Stimulated activated CD8-positive, alpha-beta memory T cell treated with anti-CD3 and anti-CD28 coated beads, Interleukin-4, amount 100 ng/mL, for 1 hour (primary cell): ENCODE measurements at places on chromosomes 4 and X.

DNA sequence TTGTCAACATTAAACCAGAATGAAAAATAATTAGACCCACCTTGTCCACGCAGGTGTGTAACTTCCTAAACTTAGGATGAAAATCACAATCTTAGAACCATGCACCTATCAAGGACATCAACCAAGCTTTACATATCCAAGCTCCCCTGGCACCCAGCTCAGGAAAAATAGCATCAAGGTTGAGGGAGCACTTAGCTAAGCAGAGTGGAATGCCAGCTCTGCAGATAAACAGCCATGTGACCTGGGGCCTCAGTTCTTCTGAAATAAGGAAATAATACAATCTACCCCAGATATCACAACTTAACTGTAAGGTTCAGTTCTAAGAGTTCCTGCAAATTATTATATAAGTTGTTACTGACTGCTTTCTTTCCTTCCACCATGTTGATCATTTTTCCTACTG lies 64.7 kb downstream of the DHX15 start:
- no peak for DNase-seq

GRCh38 chr4:96835991-96836390 lies 996.1 kb downstream of the PDHA2 start:
- DNase-seq: no peak

DNA sequence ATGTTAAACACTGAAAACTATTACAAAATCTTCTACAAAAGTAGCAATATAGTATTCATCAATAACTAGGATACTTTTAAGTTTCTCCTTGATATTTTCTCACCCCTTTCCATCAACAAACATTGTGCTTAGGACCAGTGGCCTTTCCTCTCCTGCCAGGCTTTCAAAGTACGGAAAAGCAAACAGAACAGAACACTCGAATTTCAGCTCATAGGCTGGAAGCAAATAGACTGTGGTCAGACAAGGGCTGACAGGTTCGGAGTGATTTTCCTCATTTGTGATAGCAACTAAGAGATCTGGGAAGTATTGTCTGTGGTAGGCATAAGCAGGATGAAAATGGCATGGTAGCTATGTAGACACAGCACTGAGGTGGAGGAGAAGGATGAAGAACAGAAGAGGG lies 68.6 kb upstream of the SORBS2 start:
- no peak for DNase-seq

- no peak for DNase-seq
These were observed 86.1 kb downstream of the MAGEC1 start for GRCh38 chrX:141989815-141990214.

- DNase-seq: no peak
These were observed 15.8 kb upstream of the RGS12 start for GRCh38 chr4:3276986-3277385.

DNA sequence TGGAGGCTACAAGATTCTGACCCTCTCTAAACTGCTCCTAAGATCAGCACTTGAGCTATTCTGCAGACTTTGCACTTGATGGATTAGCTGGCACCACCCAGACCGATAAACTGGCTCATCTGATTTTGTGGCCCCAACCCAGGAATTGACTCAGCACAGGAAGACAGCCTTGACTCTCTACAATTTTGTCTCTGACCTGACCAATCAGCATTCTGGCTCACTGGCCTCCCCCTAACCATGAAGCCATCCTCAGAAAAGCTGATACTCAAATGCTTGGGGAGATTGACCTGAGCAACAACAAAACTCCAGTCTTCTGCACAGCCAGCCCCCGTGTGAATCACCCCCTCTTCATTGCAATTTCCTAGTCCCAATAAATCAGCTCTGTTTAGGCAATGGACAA lies 195.4 kb upstream of the PPP1R2C start:
- DNase-seq: no peak

- DNase-seq: no peak
These were observed 54.6 kb upstream of the HHIP start for GRCh38 chr4:144591401-144591800.

GRCh38 chrX:142251202-142251601 lies 46.1 kb upstream of the MAGEC2 start:
- no peak for DNase-seq

DNA sequence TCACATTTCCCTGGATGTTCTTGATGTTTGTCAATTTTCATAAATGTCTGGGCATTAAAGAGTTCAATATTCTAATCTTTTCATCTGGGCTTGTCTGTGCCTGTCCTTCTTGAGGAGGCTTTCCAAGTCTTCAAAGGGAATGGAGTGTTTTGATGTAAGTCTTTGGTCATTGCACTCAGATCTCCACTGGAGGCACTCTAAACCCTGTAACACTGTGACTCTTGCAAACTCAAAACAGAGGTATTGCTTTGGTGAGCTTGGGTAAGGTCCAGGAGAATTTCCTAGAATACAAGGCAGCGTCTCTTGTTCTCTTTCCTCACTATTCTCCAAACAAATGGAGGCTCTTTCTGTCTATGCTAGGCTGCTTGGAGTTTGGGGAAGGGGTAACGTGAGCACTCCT lies 1118.1 kb upstream of the PABPC4L start:
- DNase-seq: no peak

DNA sequence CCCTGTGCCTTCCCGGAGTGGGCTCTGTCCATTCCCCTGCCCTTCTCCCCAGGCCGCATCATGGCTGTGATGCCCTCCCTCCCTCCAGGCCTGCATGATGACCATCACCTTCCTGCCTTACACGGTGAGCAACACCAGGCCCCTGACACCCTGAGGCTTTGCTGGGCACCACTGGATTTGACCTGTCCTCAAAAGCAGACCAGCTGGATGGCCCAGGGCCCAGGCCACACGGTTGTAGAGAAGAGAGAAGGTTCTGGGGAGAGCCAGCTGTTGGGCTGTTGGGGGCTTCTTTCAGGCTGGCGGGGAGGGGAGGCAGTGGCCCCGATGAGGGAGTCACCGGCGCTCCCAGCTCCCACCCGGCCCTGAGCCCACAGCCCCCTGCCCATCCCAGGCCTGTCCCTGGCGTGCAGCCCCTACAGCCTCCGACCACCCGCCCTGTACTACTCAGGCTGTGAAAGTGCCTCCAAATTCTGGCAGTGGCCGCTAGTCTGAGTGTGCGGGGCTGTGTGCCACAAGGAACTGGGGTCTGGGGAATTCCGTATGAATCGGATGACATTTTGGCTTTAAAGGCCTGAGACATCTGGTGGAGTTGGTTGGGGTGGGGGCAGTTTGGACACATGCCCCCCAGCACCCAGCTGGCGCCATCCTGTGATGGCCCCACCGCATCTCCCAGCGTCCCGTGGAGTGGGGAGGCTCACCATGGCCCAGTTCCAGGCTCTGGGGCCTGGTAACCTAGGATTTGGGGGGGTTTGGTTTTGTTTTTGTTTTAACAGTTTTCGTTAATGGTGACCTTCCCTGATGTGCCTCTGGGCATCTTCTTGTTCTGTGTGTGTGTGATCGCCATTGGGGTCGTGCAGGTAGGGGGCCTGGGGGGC lies 19.6 kb downstream of the TMEM175 start:
- DNase-seq: no peak

GRCh38 chr4:87079967-87080366 lies 140.5 kb downstream of the KLHL8 start:
- DNase-seq: no peak

- no peak for DNase-seq
These were observed 194.6 kb downstream of the MAML3 start for GRCh38 chr4:139959396-139959795.

- no peak for DNase-seq
These were observed 27.7 kb downstream of the YIPF7 start for GRCh38 chr4:44623676-44624075.

- DNase-seq: no peak
These were observed 765 bp upstream of the DGKK start for GRCh38 chrX:50471390-50471789.

DNA sequence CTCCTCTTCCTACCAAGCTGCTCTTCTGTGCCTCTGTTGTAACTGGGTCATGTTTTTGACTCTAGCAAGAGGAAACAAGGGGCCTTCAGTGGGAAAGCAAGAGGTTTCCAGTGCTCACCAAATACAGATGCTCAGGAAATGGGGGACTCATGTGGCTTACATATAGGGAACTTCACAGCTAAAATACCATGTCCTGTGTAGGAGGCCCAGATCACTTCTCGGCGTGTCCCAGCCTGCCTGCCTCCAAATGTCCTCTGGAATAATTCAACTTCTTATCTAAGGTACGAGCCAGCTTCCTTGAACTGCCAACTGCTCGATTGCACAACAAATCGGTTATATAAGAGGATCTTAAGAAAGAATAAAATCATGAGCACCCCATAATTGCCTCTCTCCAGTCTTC lies 161.3 kb downstream of the KIT start:
- DNase-seq: no peak

DNA sequence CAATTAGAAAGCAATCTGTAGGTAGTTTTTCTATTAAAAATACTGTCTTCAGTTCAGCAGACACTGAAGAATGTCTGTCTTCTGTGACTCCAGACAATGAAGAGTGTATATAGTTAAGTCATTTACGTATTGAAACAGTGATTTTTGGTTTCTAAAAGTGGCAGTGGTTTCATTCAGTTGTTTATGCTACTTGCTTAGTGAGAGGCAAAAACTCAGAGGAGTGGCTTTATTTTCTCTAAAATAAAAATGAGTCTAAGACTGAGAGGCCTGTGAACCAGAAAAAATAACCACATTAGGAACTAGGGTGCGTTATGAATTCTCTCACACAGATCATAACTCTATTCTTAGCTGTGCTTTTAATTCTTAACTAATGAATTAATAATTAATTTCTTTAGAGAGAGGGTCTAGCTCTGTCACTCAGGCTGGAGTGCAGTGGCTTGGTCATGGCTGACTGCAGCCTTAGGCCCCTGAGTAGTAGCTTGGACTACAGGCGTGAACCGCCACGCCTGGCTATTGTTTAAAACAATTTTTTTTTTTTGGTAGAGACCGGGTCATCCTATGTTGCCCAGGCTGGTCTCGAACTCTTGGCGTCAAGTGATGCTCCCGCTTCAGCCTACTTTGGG lies 31.4 kb downstream of the FREM3 start:
- no peak for DNase-seq

DNA sequence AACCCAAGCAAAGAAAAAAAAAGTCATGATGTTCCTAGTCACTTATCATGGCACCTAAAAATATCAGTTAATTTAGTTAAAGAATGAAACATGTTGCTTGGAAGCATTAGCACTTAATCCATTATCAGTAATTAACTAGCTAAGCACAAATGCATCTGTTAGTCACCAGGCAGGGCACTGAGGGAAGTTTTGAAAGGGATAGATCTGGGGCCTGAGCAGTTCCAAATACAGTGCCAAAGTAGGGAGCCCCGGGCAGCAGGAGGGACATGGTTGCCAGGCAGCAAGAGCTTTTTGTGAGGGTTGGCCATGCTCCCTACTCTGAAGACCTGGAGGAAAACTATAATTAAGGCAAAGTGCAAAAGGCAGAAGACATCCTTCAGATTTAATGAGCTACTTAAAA lies 62.0 kb downstream of the PHKA1 start:
- DNase-seq: no peak

GRCh38 chr4:8674311-8674885 lies 81.8 kb downstream of the CPZ start:
- no peak for DNase-seq

- no peak for DNase-seq
These were observed 558.5 kb downstream of the IL15 start for GRCh38 chr4:142194905-142195304.

DNA sequence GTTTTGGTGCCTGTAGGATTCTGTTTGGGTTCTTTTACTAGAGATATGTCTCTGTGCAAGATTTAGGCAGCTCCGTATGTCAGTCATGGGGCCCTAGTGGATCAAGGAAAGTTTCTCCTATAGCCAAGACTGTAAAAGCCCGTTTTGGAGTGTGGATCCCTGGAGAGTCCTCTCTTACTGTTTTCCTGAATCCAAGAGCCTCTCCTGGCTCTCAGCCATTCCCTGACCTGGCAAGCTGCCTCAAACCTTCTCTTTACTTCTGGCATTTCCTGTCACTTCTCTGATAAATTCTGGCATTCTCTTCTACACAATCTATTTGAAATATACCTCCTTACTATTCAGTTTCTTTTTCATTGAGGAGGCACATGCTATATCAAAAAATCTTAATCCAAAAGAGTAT lies 41.4 kb downstream of the DCAF12L2 start:
- no peak for DNase-seq

DNA sequence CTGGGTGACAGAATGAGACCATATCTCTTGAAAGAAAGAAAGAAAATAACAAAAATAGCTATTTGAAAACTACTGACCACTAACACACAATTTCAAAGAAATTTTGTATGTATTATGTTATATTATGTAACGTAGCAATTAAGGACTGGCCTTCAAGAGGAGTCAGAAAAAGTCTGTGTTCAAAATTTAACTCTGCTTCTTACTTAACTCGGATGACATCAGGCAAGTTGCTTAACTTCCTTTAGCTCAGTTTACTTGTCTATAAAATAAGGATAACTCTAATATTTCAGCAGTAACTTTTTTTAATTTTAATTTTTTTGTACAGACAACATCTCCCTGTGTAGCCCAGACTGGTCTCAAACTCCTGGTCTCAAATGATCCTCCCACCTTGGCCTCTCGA lies 14.6 kb upstream of the PRSS12 start:
- DNase-seq: no peak

GRCh38 chr4:107689912-107690587 lies 30.0 kb downstream of the PAPSS1 start:
- no peak for DNase-seq

DNA sequence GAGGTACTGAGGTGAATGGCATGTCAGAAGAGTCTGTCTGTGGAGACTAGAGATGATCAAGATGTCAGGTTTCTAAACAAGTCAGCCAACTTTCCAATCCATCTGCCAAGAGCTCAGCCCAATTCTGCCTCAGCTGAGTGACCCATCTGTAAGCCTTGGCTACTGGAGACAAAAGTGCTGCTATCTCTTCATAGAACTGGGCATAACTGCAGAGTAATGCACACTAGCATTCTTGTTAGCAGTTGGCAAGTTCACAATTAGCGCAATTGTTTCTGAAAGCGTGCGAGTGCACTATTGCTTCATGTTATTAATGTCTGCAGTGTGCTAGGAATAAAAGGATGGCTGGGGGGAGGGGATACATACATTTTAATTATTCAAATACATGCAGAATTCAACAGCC lies 32.9 kb upstream of the SH3D19 start:
- no peak for DNase-seq

DNA sequence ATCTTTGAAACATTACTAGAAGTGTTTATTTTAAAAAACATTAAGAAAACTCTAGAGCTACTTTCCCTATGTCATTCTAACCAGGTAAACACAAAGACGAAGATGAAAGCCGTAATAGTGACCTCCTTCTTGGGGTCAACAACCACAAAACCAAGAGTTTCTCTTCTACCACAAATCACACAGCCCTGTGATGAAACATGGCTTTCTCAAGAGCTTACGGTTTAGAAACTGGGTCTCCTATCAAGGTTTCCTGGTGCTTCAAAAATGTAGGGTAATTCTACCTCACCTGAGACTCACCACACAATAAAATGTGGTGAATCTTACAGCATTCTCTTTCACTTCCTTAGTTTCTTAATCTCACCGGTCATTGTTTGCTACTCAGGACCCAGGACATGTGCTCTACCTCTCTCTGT lies 50.9 kb downstream of the CORIN start:
- no peak for DNase-seq

DNA sequence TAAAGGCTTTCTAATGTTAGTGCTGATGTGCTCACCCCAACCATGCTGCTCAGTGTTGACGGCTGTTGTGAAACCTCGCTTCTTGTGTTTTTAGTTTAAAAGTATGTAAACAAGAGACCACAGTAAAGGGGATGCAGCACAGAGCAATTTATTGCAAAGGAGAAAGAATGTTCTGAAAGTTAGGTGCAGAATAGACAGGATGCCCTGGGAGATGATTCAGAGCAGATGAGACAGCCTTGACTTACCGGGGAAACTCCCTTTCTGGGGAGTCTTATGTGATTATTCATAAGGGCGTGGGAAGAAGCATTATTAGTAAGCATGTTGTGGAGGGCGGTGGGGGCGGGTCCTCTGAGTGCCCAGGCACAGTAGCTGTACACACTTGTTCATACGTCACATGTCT lies 47.7 kb downstream of the EVC start:
- no peak for DNase-seq
